ENCODE measurements at places on chromosomes 3 and 15.

GRCh38 chr3:33008282-33008681 lies 56.8 kb downstream of the CCR4 start:
- DNase-seq = no peak

- DNase-seq = no peak
These were observed 1.1 kb upstream of the LYSMD2 start for GRCh38 chr15:51738553-51738952.

DNA sequence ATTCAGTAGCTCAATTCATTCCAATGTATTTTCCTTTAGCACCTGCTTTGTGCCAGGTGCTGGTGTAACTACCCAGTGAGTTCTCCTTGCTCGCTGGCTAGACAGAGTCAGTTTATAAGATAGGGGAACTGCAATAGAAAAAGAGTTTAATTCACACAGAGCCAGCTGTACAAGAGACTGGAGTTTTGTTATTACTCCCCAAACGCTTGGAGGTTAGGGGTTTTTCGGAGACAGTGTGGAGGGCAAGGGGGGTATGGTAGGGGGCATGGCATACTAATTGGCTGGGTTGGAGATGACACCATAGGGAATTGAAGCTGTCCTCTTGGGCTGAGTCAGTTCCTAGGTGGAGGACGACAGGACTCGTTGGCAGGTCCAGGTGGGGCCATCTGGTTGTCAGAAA lies 5.4 kb upstream of the CFAP91 start:
- DNase-seq = no peak

- no peak for DNase-seq
These were observed 110.1 kb upstream of the GBE1 start for GRCh38 chr3:81871358-81872155.

GRCh38 chr15:79051029-79051428 lies 39.6 kb downstream of the RASGRF1 start:
- no peak for DNase-seq

GRCh38 chr3:175851541-175851940 lies 992.4 kb downstream of the NAALADL2 start:
- no peak for DNase-seq

DNA sequence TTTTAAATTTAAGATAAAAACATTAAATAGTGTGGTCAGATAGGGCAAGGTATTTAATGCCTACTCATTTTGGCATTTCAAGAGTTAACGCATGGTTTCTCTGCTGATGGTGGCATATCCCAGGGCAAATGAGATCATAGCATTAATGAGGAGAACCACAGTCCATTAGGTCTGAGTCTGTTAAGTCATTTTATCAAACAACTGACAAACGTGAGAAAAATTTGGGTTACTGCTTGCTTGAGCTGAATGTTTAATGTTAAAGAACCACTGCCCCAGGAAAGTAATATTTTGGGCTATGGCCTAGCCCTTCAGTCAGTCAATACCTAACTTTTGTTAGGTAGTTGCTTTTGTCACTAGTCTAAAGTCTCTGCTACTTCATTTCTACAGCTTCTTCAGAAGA lies 37.9 kb upstream of the SLC2A2 start:
- no peak for DNase-seq

Measured in SHP77 treated with DMSO at 0.1 percent for 48 hours (cell line).